Left renal cortex interstitium (tissue), 4 donors: ENCODE measurements at places on chromosomes 2 and 18. TPM values are rescaled to one million over a fixed set of nuclear protein-coding genes. Genes with fewer than 3 reads are reported as not detected.

DNA sequence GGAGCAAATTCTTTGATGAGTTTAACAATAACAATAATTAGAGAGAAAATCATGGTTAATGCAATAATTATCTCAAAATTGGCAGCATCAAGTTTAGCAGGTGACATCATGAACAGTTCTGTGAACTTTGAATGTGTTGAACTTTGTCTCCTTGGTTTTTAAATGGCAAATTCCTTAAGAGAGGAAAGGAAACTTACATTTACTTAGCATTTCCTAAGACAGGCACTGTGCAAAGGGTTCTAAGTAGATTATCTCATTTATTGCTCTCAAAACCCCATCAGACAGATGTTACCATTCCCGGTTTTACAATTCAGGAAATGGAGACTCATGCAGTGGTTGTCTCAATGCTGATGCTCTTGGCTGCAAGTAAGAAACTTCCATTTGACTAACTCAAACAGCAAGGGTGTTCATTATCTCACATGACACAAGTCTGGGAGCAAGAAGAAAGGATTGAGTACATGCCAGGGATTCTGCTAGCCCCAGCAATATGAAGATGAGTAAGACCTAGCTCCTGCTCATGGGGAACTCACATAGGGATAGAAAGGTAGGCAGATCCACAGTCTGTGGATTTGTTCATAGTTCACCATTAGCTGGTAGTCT lies 81.3 kb upstream of the ITGA6 start:
- DNase-seq: no peak

DNA sequence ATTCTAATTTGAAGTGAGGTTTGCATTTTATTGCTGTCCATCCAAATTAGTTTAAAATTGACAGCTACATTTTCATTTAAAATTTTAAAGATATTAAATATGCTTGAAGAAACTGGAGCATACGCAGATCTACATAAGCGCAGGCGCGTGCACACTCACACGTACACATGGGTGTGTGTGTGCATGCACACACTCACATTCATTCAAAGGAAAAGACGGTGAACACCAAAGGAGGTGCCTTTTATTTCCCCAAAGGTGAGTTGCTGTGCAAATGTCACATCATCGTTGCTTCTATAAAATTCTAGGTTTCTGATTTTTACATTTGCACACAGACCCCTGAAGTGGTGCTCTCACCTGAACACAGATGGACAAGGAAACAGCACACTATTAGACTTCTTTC lies 194.2 kb downstream of the GRB14 start:
- no peak for DNase-seq

DNA sequence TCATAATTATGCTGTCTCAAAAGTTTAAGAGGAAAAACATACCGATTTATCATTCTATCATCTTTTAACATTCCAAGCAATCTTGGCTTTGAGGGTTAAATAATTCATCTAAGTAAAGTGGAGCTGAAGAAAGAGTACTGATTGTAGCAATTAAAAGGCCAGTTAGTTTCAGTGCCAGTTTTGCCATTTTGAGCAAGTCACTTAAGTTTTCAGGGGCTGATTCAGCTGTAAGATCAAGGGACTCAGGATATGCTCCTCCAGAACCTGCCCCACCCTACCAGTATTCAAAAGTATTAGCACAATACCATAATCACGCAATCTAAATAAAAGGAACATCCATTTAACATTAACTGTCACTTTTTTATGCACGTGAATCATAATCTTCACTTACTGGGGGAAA lies 1.9 kb downstream of the SS18 start:
- DNase-seq: no peak

GRCh38 chr18:78813156-78813555 lies 166.5 kb upstream of the SALL3 start:
- no peak for DNase-seq

- DNase-seq: no peak
These were observed 79.0 kb upstream of the ACAA2 start for GRCh38 chr18:49892148-49892924.

- no peak for DNase-seq
These were observed 762.4 kb downstream of the DSC3 start for GRCh38 chr18:30280186-30280585.

DNA sequence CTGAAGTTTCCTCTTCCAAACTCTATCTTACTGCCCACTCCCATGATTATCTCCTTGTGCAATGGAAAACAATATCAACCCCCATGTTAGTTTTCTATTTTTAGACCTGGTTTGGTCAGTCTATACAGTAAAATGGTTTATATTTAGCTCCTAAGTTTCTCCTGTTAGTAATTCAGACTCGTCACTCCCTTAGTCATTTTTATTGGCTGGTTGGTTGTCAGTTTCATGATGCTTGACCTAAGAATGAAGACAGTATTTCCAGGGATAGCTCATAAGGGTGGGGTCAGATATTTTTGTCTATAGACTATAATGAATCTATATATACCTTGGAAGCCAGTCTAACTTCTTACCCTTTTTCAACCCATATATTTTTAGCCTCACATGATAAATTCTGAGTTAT lies 61.4 kb upstream of the NEUROD1 start:
- no peak for DNase-seq

DNA sequence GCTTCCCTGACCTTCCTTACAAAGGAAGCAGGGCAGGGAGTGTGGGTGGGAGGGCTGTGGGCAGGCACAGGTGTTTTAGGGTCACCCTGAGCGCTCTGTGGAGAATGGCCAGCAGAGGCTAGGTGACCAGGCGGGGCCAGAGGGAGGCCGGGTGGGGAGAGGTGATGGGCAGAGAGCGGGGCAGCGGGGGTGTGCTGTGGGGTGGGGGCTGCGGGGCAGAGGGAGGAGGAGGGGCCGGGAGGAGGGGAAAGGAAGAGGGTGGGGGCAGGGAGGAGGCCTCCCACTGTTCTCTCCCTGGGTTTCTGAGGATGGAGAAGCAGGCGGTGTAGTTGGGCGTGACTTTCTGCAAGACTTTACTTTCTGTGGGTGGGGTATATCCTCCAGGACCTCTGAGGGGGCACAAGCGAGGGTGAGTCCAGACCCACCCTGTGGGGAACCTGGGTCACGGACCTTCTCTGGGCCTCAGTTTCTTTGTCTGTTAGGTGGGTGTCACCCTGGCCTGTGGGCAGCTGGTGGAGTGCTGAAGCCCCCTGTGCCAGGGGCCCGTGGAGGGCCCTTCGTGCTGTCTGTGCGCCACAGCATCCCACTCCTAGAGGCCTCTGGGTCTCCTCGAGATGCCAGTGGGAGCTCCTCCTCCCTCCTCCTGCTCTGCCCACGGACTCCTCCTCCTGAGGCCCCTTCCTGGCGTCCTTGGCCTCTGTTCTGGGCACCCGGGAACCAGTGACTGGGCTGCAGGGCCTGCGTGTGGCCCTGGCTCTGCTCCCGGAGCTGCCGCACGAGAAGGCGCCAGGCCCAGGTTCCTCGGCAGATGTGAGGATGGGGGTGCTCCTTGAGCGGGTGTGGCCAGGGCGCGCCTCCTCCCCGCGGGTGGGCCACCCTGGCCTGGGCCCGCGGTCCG lies 6.3 kb upstream of the NEU4 start:
- DNase-seq: no peak

DNA sequence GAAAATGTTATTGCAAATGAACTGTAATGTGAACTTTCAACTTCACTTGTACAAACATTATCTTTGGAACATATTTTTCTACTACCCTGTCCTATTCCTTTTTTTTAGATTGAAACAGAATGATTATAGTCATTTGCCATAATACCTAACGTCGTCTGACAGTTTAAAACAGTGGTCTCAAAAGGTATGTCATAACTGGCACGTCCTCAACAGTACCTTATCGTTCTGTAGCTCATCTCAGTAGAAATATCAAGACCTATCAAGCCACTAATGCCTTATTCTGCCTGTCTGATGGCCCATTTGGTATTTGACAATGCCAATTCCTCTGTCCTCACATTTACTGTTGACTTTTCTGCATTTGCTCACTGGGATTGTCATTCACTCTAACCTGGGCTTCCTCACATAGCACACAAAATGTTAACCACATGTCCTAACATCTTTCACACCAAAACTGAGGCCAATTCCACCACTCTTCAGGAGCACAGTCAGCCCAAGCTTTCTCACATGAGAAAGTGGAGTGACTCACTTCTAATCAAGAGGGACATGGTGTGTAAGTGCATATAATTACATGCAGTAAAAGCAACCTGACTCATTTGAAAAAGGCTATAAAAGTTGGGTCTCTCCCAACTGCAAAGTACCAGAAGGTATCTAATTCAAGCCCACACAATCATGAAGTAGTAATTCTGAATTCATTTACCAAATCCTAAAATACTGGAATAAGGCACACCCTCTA lies 34.8 kb downstream of the DNER start:
- DNase-seq: no peak

DNA sequence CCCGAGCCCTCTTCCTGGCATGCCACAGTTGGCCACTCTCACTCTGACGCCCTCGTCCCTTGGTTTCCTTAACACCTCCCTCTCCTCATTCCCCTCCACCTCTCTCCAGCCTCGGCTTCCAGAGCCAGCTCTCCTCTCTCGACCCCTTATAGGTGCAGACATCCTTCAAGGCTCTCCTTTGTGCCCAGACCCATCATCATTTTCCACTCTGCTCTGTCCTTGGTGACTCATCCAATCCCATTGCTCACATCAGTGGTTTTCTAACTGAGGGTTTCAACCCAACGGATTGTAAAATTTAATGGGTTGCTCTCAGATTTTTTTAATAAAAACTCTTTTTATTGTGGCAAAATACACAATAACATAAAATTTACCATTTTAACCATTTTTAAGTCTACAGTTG lies 6.2 kb downstream of the ST8SIA5 start:
- DNase-seq: no peak

GRCh38 chr2:24768601-24769000 lies 24.6 kb downstream of the PTRHD1 start:
- DNase-seq: no peak

GRCh38 chr2:72961853-72962468 lies 44.6 kb downstream of the EMX1 start:
- no peak for DNase-seq

DNA sequence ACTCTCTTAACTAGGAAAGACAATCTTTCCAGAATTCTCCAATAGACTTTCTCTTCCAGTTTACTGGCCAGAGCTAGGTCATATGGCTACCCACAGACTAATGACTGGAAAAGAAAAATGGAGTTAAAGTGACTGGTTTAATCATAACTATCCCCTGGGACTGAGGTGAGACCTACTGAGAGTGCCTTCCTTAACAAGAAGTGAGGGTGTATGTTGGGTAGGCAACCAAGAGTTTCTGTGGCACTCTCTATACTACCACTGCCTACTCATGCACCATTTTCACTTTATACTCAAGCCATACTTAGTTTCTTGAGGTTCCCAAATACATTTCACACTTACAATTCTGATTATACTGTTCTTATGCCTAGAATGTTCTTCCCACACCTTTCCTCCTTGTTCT lies 6.9 kb upstream of the GFPT1 start:
- no peak for DNase-seq

- no peak for DNase-seq
These were observed 3.5 kb downstream of the RBM43 start for GRCh38 chr2:151258121-151258520.

- no peak for DNase-seq
These were observed 6.9 kb downstream of the OSR1 start for GRCh38 chr2:19351499-19351898.

DNA sequence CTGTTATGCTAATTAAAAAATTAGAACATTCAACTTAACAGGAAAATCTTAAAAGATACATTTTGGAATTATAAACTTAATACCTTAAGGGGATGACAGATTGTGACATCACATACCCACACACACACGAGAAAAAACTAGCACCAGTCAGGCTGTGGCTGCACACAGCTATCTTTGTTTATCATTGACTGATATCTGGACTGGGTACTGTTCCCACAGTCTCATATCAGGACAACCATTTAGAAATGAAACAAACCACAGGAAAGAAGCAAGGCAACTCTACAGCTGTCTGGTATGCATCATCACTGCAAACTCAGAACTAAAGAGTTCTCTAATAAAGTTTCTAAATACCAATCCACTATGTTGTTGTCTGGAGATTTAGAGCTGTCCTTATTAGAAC lies 210.9 kb upstream of the SMAD7 start:
- DNase-seq: no peak

DNA sequence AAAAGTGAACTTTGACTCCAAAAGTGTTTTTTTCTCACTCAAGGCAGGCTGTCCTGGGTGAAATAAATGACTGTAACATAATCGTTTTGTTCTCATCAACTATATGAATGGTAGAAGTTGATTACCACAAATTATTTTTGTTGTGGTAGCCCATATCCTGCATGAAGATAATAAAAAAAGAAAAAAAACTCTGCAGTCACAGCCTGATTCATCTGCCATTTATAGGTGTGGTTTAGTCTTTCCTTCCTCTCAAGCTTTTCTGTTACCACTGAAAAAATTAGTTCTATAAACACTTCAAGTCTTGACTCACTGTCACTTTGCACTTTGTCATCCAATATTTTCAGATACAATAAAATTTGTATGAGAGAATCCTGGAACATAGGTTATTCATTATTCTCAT lies 522.0 kb downstream of the PLCL1 start:
- no peak for DNase-seq

- peak; percentile 47 for DNase-seq
These were observed 162.5 kb upstream of the EPAS1 start for GRCh38 chr2:46134531-46135227.

DNA sequence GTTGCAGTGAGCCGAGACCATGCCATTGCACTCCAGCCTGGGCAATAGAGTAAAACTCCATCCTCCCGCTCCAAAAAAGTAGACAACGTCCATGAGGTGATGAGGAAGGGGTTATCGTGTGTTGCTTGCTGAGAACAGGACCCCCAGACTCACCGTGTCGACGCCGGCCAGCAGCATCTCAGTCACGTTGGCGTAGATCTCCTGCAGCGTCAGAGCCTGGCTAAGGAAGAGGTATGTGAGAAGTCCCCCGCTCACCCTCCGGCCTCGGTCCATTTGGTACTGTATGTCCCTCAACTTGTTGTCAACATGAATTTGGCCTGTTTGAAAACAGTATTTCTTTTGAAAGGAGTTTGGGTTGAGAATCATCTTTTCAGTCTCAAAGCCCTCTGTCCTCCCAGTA lies 20.9 kb downstream of the CYP27C1 start:
- DNase-seq: no peak

DNA sequence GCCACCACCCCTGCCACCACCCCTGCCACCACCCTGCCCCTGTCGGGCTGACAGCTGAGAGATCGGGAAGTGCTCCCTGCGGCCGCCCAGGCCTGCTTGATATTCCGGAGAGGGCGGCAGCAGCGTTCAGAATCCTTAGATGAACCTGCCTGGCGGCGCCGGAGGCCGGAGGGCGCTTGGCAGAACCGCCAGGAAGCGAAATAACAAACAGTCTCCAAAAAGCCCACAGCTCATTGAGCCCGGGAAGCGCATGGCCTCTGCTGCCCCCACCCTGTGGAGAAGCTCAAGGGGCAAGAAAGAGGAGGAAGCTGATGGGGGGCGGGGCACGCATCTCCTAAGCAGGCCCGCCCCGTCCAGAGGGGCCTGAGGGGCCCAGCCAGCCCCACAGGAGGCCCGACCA lies 92.2 kb upstream of the MBOAT2 start:
- no peak for DNase-seq

- DNase-seq: no peak
These were observed 5.0 kb downstream of the EMILIN2 start for GRCh38 chr18:2851771-2852170.

Gene HOXD9
- polyA plus RNA-seq: 82.6 TPM

Gene EFHD1
- polyA plus RNA-seq: 53.7 TPM

Gene DRC1
- 3.1 TPM for polyA plus RNA-seq

Gene SLC35F5
- 142 TPM for polyA plus RNA-seq

Gene HNRNPLL
- polyA plus RNA-seq: 76.0 TPM

Gene IGFBP5
- 421 TPM for polyA plus RNA-seq

Gene DCDC2C
- not detected for polyA plus RNA-seq
